ENCODE measurements at places on chromosomes 7 and 10.

GRCh38 chr7:129366-130221 lies 62.8 kb upstream of the FAM20C start:
- DNase-seq, result no peak

GRCh38 chr7:5500056-5500776 lies 76.6 kb upstream of the TNRC18 start:
- no peak for DNase-seq

DNA sequence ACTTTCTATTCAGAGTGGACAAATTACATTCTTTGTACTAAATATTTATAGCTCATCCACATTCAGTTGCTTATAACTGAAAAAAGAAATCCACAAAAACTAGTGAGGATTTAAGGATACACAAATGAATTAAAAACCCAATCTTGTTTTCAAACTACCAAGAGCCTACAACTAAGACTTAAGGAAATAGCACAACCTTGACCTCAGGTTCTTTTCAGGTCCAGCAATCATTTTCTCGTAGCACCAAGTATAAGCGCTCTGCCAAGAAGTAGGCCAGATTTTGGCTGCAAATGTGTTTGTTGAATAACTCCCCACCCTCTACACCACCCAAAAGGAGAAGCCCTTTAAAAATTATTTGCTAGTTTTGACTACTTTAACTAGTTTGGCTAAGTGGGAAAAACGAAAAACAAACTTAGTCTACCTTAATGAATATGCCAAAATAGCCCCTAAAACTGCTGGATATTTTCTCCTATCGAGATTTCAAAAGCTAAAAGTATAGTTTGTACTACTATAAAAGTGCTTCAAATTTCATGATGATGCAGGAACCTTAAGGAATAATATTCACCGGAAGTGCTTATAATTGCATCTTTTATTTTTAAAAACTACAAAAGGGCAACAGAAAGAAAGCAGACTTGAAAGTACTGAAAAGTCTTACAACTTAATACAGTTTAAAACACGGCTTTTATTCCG lies 2.7 kb upstream of the KMT2E start:
- no peak for DNase-seq

DNA sequence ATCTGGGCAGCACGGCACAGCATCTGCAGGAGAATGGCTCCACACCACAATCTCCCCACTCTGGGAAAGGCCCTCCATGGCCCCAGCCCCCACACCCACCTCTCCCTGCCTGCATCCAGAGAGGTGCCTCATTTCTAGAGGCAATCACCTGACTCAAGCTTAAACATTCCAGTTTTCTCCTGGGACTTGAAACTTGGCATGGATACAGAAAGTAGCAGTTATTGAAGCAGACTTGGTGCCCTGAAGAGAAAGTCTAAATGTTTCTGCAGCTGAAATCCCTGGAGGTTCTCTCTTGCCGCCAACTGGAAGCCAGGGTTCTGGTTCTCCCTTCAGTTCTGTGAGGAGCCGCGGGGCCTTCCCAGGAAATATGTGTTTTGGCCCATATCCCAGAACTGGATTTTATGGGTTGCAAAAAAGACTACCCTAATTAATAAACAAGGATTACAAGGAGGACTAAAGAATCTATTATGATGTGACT lies 122.8 kb downstream of the SKIDA1 start:
- no peak for DNase-seq

GRCh38 chr7:111980725-111981124 lies 225.5 kb downstream of the DOCK4 start:
- no peak for DNase-seq

Measured in activated CD8-positive, alpha-beta memory T cell treated with anti-CD3 and anti-CD28 coated beads for 1 hour (primary cell).